Caco-2 (cell line): ENCODE measurements at places on chromosomes 12 and 14. TPM values are rescaled to one million over a fixed set of nuclear protein-coding genes. Genes with fewer than 3 reads are reported as not detected.

GRCh38 chr12:63238892-63239291 lies 87.9 kb upstream of the AVPR1A start:
- H3K4me3 ChIP-seq, result no peak overlapping the region
- H3K27me3 ChIP-seq, result no peaks in the 10 kb centered on the region
- no peak for DNase-seq

DNA sequence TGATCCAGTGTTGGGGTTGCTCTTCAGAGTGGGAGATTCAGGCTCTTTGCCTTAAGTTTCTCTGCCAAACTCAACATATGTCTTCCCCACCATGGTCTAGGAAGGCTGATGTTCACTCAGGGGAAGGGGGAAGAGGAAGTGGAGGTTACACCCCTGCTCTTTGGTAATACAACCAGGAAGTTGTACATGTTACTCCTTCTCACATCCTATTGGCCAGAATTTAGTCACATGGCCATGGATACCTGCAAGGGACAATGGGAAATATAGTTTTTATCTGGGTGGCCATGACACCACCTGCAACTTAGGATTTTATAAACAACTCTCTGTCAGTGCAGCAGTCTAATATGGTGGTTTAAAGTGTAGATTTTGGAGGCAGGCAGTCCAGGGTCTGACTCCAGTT lies 150.9 kb downstream of the TBX5 start:
- H3K36me3 ChIP-seq, result no peaks in the 10 kb centered on the region
- no peak overlapping the region for H3K27ac ChIP-seq
- no peaks in the 10 kb centered on the region for H3K4me1 ChIP-seq
- H3K27me3 ChIP-seq, result no peaks in the 10 kb centered on the region; the same call in 1 of the 2 replicates
- no peak for DNase-seq

GRCh38 chr12:4268329-4269181 lies 5.0 kb upstream of the CCND2 start:
- no peak for DNase-seq
- H3K4me3 ChIP-seq, result peak overlapping the region; percentile 39
- H3K27me3 ChIP-seq, result peaks cover 19% of the 10 kb centered on the region
- peaks cover 25% of the 10 kb centered on the region for H3K4me1 ChIP-seq

GRCh38 chr12:56079723-56080555 lies at the start of gene ERBB3:
Gene ERBB3, plus strand, starts transcription at chr12:56080165. Its CDS starts 136 bp downstream, at chr12:56080301.
- H3K4me1 ChIP-seq, result peaks cover 24% of the 10 kb centered on the region
- peaks cover 11% of the 10 kb centered on the region for H3K36me3 ChIP-seq
- peak within 1 kb of the TSS; percentile 92 for H3K27ac ChIP-seq
- H3K27me3 ChIP-seq, result no peaks in the 10 kb centered on the region

Gene TAS2R7
- not detected in 2 replicates for total RNA-seq

DNA sequence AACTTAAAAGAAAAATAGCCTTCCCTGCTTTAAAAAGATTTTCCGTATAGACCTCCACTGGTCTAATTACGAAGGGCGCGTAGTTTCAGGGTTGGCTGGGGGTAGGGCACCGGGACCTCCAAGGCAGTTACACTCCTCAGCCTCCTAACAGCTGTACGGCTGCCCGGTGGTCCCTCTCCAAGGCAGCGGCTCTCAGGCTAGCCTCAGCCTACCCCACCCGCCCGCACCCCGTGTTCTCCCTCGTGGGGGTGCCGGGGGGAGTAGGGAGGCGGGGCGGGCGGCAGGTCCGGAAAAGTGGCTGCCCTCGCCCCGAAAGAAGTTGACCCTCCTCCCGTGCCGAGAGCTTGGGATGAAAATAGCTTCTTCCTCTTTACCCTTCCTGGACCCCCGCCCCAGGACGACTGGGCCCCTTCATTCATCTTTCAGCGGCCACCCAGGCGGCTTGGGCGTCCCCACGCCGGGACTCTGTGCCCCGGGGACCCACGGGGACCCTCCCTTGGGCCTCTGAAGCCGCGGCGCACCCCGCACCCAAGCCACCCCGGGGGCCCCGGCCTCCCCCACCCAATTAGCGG lies 991 bp upstream of the RCOR1 start:
- H3K36me3 ChIP-seq, result no peaks in the 10 kb centered on the region
- peak overlapping the region; percentile 82 for H3K27ac ChIP-seq
- no peaks in the 10 kb centered on the region for H3K27me3 ChIP-seq
- peaks cover 29% of the 10 kb centered on the region for H3K4me1 ChIP-seq
